ENCODE measurements at places on chromosomes 11 and 22.

DNA sequence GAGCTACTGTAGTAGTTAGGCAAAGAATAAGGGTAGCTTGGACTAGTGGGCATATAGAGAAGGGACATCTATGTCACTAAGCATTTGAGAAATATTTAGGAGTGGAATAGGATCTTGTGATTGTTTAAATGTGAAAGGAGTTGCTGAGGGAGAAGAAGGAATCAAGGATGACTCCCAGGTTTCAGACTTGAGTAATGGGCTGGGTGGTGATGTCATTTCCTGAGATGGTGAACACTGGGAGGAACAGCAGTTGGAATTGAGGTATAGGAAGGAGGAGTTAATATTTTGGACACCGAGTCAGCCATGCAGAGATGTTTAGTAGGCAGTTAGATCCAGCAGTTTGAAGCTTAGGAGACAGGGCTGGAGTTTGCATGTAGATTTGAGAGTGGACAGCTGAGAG, 40.1 kb downstream of the REXO2 start:
- DNase-seq = no peak

- DNase-seq = no peak
These were observed 1.7 kb downstream of the BAIAP2L2 start for GRCh38 chr22:38108561-38109319.

GRCh38 chr11:25163421-25163820, 666.6 kb downstream of the LUZP2 start:
- no peak for DNase-seq

- DNase-seq = no peak
These were observed 68.8 kb upstream of the SCUBE2 start for GRCh38 chr11:9160166-9160565.

DNA sequence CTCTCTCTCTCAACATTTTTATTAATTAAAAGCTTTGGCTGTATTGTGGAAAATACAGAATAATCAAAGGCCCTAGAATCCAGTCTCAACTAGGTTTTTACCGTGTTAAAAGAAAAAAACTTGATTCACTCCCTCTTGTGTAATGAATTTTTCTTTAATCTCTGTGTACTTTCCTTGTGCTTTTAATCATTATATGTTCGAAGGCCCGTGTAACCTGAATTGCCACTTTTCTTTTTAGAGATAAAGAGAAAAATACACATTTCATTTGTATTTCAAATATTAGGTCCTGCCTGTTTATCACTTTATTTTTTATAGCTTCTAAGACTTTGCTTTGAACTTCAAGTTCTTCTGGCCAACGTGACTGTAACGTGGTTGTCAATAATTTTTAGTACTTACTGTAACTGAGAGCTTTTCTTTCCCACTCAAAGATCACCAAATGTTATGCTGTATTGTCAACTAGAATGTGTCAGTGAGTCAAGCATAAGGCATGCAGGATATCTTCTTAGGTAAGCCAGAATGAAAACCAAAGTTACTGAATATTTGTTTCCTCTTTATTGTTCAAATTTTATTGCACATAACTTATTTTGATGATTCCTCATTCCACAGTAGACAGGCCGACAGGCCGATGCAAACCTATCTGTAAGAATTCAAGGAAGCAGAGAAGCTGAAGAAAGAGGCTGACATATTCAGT, 23.3 kb upstream of the FAR1 start:
- DNase-seq = no peak

- no peak for DNase-seq
These were observed 28.5 kb upstream of the ALKBH3 start for GRCh38 chr11:43852057-43852636.

DNA sequence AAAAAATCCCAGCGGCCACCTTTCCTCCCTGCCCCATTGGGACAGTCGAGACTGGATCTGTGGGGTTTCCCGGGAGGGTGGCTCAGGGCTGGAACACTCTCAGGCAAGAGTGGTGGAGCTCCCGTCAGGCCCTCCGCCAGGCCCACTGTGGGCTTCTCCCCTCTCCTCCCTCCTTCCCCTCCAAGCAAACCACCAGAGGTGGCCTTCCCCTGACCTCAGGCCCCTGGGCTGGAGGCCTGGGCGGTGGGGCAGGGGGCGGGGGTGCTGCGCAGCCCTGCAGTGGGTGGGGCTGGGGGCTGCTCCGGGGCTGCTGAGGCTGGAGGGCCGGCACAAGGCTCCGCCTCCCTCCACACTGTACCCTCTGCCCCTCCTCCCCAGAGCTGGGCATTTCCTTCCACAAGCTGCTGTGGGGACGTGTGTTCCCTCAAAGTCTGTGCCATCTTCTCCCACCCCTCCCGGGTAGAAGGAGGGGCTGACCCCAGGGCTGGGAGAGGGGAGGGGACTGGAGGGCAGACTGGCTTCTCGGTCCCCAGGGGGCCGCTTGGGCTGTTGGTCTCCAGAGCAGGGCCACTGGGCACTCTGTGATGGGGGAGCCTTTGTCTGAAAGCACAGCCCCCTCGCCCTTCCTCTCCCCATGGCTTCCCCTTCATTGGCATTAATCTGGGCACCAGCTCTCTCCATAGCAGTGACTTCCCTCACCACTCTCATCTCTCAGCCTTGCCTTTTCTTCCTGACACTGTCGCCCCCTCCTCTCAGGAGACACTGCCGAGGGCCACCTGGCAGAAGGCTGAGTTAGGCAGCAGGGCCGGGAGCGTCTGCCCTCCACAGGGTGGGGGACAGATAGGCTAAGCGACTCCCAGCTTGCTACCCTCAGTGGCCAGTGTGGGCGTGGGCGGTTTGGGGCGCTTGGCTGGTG, 7.1 kb downstream of the RCOR2 start:
- DNase-seq = no peak
